ENCODE measurements at places on chromosomes 4 and X.

- no peak for DNase-seq
These were observed 2.4 kb upstream of the BCOR start for GRCh38 chrX:40100141-40100536.

DNA sequence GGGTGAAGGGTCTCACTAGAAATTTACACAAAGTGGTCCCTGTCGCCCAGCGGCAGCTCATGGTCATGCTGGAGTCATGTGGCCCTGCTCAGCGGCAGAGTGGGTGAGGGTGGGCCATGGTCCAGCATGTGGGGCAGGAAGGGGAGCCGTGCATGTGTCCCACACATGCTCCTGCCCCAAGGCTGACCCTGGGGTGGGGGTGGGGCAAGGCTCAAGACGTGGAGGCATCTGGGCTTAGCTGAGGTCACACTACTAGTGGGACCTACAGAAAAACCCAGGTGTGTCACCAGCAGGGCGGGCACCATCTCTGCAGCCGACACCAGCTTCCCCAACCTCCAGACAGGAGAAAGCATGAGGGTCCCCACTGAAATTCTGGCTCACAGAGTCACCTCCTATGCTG lies 42.4 kb downstream of the EVC start:
- DNase-seq, result peak; percentile 23

DNA sequence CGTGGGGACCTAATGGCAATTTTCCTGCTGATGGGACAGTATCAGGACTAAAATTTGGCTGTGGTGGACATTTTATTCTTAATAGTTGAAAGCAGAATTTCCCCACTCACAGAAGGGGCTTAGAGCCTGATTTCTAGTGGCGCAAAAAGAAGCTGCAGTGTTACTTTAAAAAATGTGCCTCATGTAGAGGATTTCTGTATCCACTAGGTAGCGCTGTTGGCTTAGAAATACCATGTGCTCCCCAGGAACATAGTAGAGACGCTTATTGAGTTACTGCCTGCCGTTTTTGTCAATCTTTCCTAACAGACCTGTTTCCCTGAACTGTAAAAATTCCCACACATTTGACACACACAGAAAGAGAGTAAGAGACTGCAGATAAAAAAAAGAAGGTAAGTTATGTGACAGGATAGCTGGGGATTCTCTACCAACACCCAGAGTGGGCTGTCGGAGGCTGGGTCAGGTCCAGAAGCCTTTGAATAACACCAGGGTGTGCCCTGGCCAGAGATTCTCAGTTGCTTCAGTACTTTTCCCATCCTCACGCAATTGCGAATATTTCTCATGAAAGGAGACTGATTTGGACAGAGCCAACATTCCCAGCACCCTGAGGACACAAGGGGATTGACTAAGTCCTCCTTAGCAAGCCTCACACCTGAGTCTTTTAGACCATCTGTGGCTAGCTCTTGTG lies 88.4 kb downstream of the ZXDA start:
- DNase-seq, result peak; percentile 42

GRCh38 chrX:38214551-38215531 lies 5.8 kb downstream of the SRPX start:
- no peak for DNase-seq

- DNase-seq, result no peak
These were observed 552.4 kb upstream of the MAGEB2 start for GRCh38 chrX:29662759-29663503.

- DNase-seq, result no peak
These were observed 315.1 kb upstream of the RASGEF1B start for GRCh38 chr4:81786766-81787165.

GRCh38 chr4:19187096-19187495 lies 1064.6 kb upstream of the SLIT2 start:
- no peak for DNase-seq

DNA sequence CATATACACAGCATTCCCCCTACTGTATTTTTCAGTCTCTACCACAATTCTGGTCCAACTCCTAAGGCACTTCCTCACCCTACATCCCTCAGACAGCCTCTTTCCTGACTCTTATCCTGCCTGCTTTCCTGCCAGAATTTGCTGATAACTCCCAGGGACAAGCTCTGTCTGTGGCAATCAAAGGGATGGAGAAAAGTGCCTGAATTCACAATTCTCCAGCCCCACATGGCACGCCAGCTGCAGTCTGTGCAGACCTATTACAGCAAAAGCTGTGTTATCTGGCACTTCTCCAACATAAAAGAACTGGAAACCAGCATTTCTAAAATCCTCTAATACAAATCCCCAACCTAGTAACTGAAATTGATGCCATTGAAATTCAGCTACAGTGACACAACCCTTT lies 404.8 kb downstream of the KLHL13 start:
- no peak for DNase-seq

DNA sequence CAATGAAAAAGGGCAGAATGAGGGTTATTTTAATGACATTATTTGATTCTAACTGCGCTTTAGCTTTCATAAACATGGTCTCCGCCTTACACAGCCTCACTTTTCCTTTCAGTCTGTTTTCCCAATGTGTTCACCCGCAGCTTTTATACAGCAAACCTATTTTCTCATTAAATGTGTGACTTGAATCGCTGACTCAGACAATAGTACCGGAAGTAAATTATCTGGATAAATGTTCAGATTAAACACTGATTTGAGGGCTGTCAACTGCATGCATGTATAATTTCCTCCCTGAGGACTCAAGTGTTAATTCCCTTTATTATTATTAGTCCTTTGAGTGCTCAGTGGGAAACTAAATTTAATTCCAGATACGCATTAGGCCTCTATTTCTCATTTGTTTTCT lies 117.3 kb downstream of the FAM133A start:
- no peak for DNase-seq

DNA sequence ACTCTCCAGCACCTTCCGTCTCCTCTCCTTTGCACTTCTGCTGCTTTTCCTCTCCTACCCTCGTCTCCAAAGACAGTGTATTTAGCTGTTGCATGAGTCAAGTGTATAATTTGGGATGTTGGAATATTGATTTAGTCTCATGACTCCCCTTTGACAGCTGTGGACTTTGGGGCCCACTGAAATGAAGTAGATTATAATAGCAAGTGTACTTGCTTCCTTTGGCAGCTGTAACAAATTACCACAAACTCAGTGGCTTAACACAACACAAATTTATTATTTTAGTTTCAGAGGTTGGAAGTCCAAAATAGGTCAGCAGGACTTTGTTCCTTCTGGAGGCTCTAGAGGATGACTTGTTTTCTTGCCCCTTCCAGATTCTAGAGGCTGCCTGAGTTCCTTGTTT lies 29.5 kb upstream of the MSL3 start:
- no peak for DNase-seq

DNA sequence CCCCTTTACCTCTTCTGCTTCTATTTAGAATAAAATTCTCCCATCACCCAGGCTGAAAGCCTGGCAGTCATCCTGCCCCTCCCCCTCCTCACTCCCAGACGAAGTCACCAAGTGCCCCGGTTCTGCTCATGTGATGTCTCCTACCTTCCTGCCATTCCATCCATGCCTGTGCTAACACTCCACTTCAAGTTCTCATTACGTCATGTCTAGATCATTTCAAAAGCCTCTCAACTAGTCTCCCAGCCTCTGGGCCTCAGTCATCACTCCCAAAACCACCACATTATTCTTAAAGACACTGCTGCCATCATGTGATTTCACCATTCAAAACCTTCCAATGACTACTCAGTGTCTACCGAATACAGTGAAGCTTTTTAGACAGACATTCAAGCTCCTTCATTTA lies 17.2 kb upstream of the HOPX start:
- no peak for DNase-seq

GRCh38 chrX:97524340-97524739 lies 640.6 kb downstream of the RPA4 start:
- no peak for DNase-seq

DNA sequence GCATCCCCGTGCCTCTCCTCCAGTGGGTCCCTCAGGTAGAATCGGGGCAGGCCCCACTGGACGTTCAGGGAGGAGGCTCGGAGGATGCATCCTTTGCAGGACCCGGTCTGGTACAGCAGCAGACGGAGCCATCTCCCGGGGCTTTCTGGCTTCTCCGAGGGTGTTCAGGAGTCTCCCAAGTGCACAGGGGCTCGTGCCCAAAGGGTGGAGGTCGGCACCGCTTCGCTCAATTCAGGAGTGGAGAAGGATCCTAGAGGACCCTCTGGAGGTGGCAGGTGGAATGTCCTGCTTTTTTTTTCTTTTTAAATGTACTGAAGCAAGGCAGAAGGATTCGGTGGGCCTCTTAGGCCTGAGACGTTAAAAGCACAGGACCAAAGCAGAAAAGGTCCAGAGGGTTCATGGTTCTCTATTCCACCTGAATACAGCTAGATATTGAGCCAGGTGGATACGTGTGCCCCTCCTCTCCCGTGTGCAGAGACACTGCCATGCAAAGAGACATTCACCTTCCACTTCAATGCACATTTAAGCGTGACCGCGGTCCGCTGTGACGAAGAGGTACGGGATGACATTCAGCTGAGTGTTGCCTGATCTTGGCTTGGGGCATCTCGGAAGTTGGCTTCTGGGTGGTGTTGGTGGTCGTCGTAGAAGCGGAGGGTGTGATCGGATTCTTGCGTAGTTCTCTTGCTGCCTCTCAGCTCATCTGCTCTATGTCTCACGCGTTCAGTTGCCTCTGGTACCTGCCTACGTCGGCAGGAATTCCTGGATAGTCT lies 281.2 kb upstream of the AGTR2 start:
- DNase-seq, result no peak

- DNase-seq, result no peak
These were observed 129.5 kb downstream of the LARP7 start for GRCh38 chr4:112766422-112766821.

- no peak for DNase-seq
These were observed 85.0 kb downstream of the CLNK start for GRCh38 chr4:10599574-10599973.

- no peak for DNase-seq
These were observed 146.0 kb downstream of the TMEM144 start for GRCh38 chr4:158356301-158356700.

GRCh38 chr4:14539246-14539645 lies 463.0 kb upstream of the CPEB2 start:
- no peak for DNase-seq

DNA sequence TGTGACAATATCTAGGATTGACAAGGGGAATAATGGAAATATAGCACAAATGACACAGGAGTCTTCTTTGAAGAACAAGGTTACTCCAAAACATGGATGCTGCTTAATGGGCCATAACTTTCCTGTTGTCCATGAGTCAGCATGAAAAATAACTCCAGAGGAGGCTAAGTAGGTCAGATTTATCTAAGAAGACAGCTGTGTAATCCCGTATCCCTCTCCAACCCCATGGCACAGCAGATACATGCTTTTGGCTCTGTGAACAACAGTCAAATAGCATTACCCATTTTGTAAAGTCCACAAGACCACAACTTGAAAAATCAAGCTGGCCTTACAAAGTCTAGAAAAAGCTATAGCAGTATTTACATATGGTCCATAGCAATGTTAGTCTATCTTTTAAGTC lies 2.1 kb upstream of the TMEM131L start:
- no peak for DNase-seq

GRCh38 chr4:129378364-129378763 lies 282.4 kb downstream of the C4orf33 start:
- DNase-seq, result no peak

DNA sequence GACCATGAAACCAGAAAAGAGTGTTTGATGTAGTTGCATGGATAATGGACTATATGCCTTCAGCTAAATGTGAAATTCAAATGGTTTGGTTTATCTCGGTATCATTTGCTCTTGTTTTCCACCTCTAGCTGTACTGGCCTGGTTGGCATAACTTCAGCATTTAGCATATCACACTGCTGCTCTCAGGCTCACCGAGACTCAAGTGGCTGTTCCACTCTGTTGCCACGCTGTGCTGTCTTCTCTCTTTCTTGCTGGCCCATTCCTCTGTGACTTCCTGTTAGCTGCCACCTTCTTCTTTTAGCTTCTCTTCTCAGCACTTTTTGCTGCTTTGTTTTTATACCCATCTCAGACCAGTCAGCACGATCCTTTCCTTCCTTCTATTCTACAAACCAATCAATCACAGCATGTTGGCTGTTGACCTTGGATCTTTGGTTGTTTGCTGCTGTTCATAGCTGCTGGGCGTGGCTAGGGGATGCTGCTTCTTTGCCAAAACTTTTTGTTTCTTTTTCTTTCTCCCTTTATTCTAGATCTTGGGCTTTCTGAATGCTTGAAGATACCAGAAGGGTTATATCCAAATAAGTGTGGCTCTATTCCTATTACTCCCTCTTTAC lies 24.0 kb downstream of the INTS6L start:
- DNase-seq, result no peak

- no peak for DNase-seq
These were observed 28.1 kb upstream of the HS6ST2 start for GRCh38 chrX:132986556-132986955.

- DNase-seq, result no peak
These were observed 756 bp upstream of the TAF9B start for GRCh38 chrX:78140206-78140605.

GRCh38 chr4:84145176-84145575 lies 353.9 kb downstream of the NKX6-1 start:
- no peak for DNase-seq

DNA sequence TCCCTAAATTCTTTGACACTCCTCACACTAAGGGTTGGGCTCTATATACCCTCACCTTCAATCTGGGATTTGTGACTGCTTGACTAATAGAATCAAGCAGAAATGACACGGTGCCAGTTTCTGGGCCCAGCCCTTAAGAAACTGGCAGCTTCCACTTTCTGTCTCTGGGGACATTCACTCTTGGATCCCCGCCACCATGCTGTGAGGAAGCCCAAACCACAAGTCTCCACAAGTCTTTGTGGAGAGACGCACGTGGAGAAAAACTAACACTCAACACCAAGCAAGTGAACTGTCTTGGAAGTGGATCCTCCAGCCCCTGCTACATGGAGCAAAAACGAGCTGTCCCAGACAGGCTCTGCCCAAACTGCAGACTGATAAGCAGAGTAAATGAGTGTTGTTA lies 1.1 kb upstream of the EDNRA start:
- DNase-seq, result no peak

- DNase-seq, result no peak
These were observed 23.8 kb downstream of the F9 start for GRCh38 chrX:139554376-139554775.

GRCh38 chrX:131279197-131279596 lies 9.9 kb downstream of the IGSF1 start:
- DNase-seq, result no peak

DNA sequence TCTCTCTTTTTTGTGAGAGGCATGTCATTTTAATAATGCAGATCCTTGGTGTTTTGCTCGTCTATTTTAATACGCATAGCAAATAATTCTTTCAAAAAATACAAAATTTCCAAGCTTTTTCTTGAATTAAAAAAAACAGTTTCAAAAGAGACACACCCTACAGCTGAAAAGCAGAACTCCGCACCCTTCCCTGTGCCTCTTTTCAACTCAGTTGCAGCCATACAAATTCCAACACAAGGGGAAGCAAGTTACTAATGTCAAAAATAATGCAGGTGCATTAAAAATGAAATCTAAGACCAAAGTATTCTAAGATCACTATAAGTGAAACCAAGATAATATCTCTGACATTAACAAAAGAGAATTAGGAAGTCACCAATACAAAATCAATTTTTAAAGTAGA lies 66.6 kb downstream of the NR3C2 start:
- no peak for DNase-seq

- DNase-seq, result peak; percentile 56
These were observed 687 bp downstream of the CDK16 start for GRCh38 chrX:47218920-47219815.

- no peak for DNase-seq
These were observed 597.5 kb downstream of the RPA4 start for GRCh38 chrX:97481228-97481627.

Data from stimulated activated effector memory CD8-positive, alpha-beta T cell treated with anti-CD3 and anti-CD28 coated beads, Interleukin-12 subunit alpha, Interleukin-12 subunit beta, amount 100 ng/mL, for 72 hours (primary cell).